Ovary (tissue), 10 donors: ENCODE measurements at places on chromosomes 1 and 21.

DNA sequence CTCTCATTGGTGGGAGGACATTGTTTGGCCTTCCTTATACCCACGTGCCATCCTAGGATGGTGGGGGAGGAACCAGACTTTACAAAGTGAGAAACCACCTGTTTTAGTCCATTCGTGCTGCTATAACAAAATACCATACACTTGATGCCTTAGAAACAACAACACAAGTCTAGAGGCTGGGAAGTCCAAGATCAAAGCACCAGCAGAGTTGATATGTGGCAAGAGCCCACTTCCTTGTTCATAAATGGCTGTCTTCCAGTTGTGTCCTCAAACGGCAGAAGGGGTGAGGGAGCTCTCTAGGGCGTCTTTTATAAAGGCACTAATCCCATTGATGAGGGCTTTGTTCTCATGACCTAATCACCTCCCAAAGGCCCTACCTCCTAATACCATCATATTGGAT is 31.1 kb downstream of the CAPN8 start:
- no peak for DNase-seq

- no peak for DNase-seq
Observed at GRCh38 chr1:243727503-243728203, 122.4 kb downstream of the AKT3 start.

GRCh38 chr1:235102259-235102582 is 26.4 kb downstream of the TOMM20 start:
- DNase-seq = no peak

- DNase-seq = no peak
Observed at GRCh38 chr1:70934194-70934961, 113.2 kb downstream of the PTGER3 start.

DNA sequence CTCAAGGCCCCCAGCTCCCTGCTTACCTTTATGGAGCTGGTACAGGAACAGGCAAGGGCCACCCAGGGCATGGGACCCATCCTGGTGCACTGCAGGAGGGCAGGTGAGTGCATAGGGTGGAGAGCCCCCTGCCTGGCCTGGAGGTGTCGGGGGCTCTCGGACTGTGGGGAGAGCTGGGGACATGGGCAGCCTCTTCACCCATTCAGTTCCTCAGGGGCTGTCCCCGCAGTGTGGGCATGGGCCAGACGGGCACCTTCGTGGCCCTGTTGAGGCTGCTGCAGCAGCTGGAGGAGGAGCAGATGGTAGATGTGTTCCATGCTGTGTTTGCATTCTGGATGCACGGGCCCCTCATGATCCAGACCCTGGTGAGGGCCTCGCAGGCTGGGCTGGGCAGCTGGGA is 7.3 kb upstream of the LGR6 start:
- DNase-seq = no peak

GRCh38 chr1:187474336-187474735 is 645.6 kb downstream of the PLA2G4A start:
- no peak for DNase-seq

DNA sequence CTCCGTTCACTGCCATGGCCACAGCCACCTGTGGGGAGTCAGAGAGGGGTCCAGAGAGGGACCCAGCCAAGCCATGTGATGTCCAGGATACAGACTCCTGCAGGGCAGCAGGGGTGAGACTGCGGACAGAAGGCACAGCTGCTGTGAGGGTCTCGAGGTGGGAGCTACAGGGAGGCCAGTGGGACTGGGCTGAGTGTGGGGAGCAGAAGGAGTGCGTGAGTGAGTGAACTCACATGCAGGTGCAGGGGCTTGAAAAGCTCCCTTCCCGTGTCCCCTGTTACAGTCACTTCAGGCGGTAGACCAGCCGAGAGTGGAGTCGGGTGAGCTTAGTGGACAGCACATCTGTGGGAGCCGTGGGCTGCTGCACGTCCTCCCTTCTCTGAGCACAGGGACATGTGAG is 42.4 kb downstream of the S100B start:
- DNase-seq = no peak

DNA sequence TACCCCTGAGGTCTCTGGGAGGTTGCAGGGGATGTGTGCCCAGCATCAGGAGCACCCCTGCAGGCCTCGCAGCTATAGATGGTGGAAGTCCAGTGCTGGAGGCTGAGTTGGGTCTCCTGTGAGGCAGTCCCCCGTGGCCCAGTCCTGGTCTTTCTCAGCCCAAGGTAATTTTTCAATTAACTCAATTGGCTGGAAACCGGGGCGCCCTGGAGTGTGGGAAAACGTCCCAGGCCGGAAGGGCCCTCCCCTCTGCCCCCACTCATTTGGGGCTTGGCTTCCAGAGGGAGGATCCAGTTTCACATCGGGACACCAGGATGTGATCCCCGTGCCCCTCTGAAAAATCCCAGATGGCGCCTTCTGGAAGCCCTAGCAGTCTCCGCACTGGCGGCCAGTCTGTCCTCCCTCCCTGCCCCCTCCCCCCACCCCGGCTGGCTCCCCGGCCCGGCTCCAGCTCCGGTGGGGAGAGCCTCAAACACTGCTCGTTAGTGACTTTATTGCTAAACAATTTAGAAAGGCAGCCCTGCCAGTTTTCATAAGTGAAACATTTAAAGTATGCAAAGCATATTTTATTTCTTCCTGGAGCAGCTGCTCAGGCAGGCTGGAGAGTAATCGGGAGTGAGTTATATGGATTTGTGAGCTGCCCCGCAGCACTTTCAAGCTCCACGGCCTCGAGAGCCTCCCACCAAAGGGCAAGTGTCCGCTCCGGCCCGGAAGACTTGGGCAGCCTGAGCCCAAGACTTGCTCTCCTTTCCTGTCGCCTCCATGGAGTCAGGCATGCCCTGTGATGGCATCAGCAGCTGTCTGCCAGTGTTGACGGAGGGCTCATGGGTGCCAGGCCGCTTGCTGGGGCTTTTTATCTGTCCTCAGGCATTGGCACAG is 208.2 kb upstream of the TMEM51 start:
- DNase-seq = peak; percentile 86

DNA sequence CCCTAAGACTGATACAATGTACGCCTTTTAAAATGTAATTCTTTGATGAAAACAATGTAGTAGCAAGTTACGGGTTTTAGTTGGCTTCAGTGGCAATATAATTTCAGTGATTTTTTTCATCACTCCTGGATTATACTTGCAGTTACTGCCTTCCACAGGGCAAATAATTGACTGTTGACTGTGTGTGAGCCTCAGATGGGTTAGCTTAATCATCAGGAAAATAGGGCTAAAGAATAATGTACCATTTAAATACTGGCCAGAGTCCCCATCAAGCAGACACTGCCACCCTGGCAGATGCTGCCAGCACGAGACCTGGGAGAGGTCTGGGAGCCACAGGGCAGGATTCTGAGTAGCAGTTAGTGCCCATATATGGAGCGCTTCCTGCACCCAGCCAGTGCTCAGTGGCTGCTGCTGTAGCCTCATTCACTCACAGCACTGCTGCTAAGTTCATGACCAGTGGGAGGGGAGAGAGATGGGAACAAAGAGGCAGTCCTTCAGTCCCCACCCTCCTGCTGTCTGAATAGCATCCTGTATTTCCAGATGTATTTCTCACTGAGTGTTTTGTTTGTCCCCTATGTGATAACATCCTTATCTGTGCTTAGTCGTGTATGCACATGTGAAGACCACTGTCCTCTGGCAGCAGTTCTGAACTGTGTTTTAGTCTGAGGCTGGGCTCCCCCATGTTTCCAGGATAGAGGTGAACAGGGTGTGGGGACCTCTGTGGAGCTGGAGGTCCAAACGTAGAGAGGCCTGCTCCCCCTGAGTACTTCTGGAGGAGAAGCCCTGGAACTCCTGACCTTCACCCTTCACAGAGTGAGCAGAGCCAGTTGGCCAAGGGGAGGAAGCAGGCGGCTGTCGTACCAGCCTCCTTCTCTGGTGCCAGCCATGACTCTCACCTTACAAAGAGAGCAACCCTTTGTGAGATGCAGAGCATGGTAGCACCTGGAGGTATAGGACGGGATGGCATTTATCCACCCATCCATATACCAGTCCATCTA is 80.4 kb downstream of the ADARB1 start:
- DNase-seq = no peak

DNA sequence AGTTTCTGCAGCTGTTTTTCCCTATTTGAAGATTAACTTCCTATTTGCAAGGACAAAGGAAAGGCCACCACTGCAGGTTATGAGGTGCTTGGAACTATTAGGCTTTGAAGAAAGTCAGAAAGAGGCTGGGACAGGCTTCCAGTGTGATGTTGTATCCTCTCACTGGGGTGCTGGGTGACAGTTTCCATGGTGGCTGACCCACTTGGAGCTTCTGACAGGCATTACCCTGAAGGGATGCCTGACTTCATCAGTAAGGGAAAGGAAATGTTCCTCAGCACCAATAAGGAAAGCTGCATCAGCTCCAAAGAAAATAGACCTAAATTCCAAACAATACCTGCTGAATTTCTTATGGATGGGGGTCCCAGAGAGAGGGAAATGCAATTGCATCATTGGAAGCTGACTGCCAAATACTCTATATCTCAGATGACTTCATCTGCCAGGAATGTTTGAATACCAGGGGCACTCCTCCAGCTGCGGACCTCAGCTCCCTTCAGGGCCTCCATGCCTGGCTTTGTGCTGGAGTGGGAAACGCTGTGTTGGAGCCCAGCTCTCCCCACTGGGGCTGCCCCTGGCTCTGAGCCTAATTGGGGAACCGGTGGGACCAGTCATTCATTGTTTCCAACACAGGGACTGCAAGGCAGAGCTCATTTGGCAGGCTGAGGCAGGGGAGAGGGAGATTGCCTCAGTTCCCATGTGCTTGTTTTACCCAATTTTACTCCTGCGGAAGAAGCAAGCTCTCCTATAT is 76.6 kb downstream of the RGL1 start:
- peak; percentile 49 for DNase-seq

DNA sequence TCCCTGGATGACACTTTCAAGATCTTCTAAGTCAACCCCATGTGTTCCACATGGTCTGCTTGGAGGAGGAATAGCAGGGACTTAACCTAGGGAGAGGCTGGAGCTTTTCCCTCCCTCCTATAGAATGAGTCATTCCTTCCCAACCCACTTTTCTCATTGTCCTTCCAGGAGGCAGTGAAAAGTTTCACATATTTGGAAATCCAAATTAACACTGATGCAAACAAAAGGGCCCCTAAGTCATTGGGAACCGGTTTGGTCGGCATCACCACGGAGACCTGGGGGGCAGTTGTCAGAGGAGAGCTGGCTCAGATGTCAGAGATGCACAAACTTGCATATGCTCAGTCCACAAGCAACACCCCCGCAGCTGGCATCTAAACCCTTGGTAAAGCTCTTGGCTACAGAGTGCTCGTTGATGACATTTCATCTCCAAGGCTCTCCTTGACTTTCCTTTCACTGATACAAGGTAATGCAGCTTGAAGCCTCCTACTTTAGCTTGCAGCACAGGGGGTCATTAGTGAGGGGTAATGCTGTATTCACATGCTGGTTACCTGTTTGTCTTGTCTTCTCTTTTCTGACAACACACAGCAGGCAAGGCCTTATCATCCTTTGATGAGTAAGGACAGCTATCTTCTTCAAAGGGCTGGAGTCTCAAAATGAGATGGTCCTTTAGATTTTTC is 12.3 kb upstream of the LRRC8D start:
- DNase-seq = no peak

DNA sequence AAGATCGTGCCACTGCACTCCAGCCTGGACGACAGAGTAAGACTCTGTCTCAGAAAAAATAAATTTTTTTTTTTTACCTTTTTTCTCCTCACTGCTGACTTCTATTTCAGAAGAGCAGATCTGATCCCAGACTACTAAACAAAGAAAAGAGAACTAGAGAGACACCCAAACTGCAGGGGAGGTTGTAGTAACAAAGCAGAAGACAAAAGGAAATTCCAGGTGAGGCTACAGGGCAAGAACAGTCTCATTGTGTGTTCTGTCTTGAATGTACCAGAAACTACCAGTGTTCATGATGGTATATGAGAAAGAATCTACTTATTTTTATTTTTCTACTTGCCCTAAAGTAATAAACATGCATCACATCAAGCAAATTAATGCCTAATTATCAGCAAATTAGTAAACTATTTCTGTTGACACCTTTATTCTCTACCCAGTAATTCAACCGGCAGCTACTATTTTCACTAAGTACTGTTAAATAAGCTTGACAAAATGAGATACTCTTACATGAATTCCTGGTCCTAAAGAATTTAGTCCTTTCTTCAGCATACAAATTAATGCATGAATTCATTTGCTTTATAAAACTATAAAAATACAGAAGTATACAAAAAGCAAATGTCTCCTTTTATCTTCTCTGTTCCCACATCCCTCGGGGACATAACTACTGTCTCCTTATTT is 40.6 kb downstream of the ARID4B start:
- no peak for DNase-seq

GRCh38 chr1:67058242-67058641 is 4.3 kb upstream of the SLC35D1 start:
- no peak for DNase-seq

GRCh38 chr1:35544976-35545375 is 12.2 kb downstream of the KIAA0319L start:
- DNase-seq = no peak

DNA sequence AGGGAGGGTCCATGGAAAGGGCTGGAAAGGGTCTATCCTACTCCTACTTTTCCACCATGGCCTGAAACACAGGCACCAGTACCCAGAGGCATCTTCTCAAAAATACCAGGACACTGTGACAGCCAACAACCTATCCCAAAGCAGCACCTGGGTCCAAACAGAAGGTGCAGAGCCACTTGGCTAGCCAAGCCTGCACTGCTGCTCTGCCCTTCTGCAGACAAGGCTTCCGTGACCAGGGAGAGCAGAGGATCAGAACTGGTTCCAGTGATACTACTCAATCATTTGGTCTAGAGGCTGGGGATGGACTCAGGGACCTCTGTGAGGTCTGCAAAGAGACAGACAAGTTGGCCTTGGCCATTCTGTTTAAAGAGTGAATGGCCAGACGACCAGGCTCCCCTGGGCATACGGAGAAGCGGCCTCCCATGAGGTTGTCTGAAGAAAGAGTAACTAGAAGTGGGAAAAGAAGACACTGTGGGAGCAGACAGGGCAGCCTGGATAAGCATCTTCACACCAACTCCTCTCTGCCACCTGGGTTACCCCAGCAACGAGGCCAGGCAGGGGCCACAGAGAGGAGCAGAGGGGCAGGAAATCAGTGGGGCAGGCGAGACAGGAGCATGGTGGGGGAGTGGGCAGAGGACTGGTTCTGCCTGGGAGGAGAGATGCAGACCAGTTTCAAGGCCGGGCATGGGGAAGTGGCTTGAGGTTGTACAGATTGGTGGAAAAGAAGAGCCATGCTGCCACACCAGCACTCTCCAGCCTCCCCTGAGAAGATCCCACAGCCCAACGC is 5.7 kb downstream of the KCNN3 start:
- no peak for DNase-seq

DNA sequence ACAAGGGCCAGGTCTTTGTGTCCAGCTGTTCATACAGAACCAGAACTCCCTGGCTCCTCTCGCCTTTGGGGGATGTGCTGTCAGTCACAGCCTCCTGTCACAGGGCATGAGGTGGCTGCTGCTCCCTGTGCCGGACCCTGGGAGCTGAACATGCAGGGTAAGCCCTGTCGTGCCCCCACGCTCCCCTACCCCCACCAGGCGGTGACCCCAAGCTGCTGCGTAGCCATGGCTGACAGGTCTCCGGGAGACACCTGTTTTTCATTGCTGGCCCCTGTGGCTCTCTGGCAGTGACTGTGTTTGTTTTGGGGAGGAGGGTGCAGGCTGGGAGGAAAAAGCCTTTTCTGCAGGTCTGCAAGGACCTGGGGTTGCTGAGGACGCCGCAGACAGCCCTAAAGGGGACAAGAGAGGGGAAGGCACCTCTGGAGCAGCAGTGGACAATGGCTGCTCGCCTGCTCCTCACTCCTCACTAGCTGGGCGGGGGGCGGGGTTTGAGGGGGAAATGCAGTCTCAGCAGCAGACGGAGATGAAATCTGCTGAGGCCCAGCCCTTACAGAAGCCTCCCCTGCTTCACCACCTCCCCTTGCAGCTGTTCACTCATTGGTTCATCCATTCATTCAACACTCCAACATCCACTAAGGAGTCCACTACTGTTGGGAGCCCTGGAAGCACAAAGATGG is 81.4 kb downstream of the TRABD2B start:
- DNase-seq = no peak
